ENCODE measurements at places on chromosomes 5 and 9.

GRCh38 chr9:137190315-137190856 is 1.9 kb downstream of the SSNA1 start:
- DNase-seq: no peak

DNA sequence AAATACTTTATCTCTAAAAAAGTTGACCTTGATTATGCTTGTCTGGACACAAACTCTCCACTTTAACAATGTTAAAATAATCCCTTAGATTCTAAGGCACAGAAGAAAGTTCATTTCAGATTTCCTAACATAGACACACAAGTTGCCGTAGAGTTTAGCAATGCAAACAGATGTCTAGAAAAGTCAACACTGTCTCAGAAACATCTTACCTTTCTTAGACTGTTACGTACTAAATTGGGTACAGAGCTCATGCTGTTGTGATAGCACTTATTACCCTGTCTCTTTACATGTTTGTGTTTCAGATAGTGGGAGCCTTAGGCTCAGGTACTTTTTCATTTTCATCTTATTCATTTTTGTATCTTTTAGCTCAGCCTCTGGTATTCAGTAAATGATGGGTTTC is 52.0 kb downstream of the C5 start:
- DNase-seq: no peak

DNA sequence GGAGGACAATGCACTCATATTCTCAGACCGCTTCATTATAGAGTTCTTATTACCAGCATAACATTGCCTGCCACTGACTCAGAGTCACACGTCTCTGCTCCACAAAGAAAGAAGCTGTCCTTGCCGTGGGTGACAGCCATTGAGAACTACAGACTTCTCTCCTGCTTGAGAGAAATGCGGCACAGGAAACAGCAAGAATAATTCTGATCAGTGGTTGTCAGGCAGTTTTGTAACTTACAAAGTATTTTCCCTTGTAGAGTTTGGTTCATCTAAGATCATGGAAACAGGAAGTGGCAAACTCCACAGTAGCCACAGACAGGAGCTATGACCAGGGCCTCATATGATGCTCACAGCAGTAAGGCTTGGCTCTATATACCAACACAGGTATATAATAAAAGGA is 47.0 kb downstream of the KCNV2 start:
- DNase-seq: no peak

- no peak for DNase-seq
Observed at GRCh38 chr9:127218818-127219217, 45.8 kb upstream of the GARNL3 start.

- no peak for DNase-seq
Observed at GRCh38 chr9:98867429-98868168, 60.1 kb downstream of the GALNT12 start.

GRCh38 chr5:19904766-19905165 is 83.2 kb downstream of the CDH18 start:
- DNase-seq: no peak

DNA sequence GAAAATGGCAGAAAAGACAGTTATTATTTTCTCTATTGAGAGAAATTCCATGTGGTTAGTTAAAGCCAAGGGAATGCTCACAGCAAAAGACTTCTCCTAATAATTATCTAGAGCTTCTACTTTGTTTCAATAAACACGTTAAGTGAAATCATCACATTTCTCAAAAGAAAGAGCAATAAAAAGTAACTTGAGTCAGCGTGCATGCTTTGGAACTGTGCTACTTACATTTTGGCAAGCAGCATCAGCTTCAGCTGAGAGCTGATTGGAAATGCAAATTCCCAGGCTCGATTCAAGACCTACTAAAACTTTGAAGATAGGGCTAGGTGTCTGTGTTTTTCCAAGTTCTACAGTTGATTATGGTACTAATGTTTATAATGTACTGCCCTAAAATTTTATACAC is 132.1 kb downstream of the CDH18 start:
- DNase-seq: no peak

GRCh38 chr9:38488156-38488698 is 64.0 kb upstream of the IGFBPL1 start:
- DNase-seq: no peak

DNA sequence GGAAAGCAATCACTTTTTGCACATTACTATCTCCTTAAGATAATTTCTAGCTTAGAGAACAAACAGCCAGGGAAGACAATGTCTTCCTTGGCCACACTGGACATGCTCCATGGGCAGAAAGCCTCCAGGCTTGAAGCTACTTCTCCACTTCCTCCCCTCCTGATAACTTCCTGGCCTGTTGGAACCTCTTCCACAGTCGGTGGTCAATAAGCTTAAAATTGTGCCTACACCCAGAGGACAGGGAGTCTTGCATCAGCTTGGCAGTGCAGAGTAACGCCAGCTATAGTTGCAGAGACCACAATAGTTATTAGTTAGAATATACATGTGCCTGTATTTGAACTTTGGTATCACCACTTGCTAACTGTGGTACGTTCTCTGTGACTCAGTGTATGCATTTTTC is 58.1 kb upstream of the ABCA1 start:
- no peak for DNase-seq

GRCh38 chr9:79573412-79573923 is 1.7 kb downstream of the TLE4 start:
- no peak for DNase-seq

DNA sequence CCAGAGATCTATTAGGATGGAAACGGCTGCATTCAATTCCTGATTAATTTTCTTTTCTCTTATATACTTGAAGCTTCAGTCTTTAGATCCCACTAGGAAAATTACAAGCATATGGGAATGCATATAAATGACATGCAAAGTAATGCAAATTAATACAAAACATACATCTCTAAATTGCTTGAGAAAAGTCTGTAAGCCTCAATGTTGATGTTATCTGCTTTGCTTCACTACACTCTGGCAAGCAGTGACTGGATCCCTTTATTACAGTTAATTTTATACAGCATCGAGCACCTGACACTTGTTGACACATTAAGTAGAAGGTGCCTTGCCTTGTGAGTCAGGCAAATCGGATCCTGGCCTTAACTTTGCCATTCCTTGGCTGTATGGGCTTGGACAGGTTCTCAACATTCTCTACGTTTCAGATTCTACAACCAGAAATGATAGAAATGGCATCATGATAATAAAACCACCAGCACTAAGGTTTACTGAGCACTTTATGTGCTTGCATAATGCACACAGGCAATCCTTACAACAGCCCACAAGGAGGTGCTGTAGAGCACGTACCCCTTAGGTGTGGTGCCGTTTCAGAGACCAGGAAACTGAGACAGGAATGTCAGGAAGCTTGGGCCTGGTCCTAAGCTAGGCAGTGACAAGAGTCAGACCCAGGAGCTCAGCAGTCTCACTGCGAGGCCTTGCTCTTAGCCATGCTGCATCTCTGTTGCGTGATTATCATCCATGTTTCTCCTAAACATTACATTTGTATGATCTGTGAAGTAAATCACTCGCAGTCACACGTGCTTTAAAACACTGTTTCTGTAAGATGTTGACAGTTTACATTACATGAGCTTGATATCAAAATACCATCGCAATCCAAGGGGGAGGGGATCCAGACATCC is 2.7 kb downstream of the GCNT4 start:
- no peak for DNase-seq

GRCh38 chr9:88476491-88477271 is 58.3 kb upstream of the NXNL2 start:
- no peak for DNase-seq

DNA sequence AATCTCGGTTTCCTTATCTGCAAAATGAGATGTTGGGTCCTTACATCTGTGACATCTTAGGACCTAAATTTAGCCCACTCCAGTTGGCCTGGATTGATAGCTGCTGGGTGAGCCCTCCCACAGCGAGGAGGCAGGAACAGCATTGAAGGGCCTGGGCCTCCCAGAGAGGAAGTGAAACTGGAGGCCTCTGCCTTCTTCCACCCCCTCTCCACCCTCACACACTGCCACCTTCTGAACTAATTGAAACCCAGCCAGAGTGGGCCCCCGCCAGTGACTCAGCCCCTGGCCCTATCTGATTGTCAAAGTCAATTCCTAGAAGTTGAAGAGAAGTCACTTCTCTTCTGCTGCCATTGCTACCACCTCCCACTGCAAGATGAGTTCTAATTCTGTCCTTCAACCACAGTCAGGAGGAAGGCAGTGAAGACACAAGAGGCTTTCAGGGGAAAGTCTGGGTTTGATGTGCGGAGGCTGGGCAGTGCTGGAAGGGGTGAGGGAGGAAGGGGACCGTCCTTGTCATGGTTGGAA is 55.2 kb upstream of the NEK6 start:
- DNase-seq: peak; percentile 45

DNA sequence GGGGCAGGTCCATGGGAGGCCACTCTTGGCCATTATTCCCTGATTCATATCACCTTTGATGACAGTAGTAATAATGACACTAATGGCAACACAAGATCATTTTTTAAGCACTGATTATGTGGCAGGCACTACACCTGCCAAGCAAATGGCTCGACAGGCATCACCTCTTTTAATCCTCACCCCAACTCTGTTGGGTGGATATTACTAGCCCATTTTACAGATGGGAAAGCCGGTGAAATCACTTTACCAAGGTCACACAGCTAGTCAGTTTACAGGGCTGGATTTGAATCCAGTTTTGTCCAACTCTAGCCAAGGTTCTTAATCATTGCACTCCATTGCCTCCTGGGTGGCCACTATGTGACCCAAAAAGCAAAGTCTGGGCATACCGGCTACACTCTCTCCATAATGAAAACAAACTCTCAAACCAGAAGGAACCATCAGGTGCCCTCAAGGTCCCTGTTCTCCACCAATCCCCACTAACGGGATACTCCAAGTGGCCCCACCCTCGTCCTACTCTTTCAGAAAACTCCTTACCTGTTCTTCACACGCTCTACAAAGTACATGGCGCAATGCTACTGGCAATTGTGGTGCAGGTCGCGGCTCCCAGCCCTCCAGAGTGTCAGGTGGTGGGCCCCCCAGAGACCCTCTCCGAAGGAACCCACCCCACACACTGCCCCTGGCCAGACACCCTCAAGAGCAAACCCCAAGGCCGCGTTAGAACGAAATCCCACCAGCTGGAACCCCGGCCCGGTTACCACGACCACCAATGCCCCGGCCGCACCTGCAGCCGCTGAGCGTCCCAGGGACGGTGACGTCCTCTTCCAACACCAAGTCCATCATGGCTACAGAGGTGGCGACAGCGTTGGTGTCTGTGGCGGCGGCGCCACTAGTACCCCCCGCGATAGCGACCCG is 572 bp downstream of the CDK5RAP2 start:
- DNase-seq: no peak

DNA sequence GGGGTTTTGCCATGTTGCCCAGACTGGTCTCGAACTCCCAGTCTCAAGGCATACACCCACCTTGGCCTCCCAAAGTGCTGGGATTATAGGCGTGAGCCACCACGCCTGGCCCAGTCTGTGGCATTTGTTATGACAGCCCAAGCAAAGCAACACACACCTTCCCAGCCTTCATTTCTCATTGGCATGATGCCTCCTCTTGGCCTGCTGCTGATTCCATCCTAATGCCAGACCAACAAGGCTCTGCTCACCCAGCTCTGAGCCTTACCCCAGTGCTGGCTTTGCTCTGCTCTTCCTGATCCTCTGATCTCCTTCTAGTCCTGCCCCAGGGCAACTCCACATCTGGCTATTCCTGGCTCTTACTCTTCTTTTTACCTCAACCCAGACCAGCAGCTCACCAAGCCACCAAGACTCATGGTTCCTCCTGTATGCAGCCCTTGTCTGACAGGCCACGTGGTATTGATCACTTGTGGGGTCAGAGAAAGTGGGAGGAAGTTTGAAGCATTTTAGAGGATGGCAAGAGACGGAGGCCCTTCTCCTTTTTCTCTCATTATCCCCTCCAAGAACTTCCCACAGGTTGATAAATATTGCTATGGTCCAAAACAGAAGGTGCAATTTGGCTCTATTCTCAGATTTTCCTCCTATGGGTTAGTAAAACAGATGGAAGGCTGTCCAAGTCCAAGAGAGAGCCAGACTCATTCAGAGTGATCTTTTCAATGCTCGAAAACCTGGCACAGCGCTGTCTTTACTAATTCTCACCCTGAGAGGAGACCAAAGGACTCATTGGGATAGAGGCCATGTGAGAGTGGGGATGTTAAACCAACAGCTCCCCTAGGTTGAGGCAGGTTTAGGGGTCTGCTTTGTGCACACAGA is 958 bp downstream of the CD180 start:
- DNase-seq: no peak

GRCh38 chr9:5825895-5826622 is 6.9 kb downstream of the ERMP1 start:
- no peak for DNase-seq

DNA sequence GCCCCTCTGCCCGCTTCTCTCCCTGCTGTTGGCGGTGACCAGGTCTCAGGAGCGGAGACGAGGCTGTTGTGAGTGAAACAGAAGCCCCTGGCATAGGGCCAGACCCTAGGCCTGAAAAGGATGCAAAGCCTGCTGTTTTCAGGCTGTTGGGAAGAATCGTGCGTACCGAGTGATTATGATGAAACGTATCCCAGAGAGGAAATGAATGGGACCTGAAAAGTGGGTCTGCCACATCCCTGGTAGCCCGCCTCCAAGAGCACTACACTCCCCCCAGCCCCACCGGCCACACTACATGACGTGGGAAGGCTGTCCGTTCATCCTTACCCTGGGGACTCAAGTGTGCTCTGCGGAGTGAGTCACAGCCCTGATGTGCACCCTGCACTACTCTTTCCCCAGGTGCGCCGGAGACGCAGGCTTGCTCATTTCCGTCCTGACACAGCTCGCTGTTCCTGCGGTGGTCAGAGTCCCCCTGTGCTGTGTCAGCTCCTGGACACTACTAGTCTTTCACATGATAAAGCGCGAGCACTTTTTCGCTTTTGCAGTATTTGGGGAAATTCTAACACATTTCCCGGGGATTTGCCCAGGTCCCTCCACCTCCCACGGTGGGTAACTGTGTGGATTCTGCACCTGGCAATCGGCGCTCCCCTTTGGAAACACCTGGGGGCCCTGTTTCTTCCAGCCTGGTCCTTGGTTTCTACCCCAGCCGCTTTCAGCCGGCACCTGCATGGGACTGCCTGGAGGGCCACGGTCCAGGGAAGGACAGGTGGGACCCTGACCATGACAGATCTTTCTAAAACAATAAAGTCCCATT is 91.5 kb downstream of the ANKRD33B start:
- no peak for DNase-seq

- no peak for DNase-seq
Observed at GRCh38 chr5:107232788-107233187, 437.9 kb downstream of the EFNA5 start.

DNA sequence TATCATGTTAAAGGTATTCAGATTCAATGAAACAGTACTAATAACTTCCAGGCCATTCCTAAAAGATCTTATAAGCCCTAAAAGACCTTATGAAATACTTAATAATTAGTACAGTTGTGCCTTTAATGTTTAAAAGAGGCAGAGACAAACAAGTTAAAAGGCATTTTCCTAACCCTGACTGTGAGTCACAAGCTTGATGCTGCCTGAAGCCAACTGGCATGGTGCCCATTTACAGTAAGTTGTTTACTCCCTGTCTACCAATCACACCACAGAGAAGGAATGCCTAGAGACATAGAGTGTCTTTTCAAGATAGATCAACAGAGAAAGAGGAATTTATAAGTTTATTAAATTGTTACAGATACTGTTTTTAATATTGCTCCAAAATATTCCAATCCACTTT is 47.8 kb downstream of the NR3C1 start:
- peak; percentile 38 for DNase-seq

Data from stimulated activated CD8-positive, alpha-beta memory T cell treated with anti-CD3 and anti-CD28 coated beads, Interleukin-4, amount 100 ng/mL, for 1 hour (primary cell).